HepG2 (cell line): ENCODE measurements at places on chromosomes 7 and 10. TPM values are rescaled to one million over a fixed set of nuclear protein-coding genes. Genes with fewer than 3 reads are reported as not detected.

- H3K27me3 ChIP-seq, result no peaks in the 10 kb centered on the region
- no peak overlapping the region for H3K4me3 ChIP-seq
- H3K4me1 ChIP-seq, result no peaks in the 10 kb centered on the region
- H3K27ac ChIP-seq, result no peak overlapping the region
- DNase-seq, result no peak
Observed at GRCh38 chr7:132800522-132800921, 224.3 kb upstream of the PLXNA4 start.

DNA sequence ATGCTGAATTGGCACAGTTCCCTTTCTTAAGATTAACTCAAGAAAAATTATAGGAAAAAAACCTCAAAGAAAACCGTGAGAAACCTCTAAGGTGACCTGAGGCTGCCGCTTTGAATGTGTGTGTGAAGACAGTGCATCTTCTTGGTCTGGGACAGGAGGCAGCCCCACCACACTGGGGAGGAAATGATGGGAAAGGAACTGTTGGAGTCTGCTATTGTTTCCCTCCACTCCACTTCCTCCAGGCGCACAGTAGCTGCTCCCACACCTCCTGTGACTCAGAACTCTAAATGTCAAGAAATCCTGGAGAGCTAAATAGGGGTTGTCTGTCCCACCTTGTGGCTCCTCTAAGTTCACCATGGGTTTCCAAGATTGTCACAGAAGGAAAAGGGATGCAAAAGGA is 179.4 kb downstream of the PDE1C start:
- H3K27me3 ChIP-seq, result no peaks in the 10 kb centered on the region
- no peak overlapping the region for H3K27ac ChIP-seq
- H3K36me3 ChIP-seq, result no peaks in the 10 kb centered on the region

GRCh38 chr7:139341776-139342226 is 664 bp downstream of the FMC1 start:
- no peak for DNase-seq
- peak overlapping the region; percentile 100 for H3K27ac ChIP-seq

- no peaks in the 10 kb centered on the region for H3K36me3 ChIP-seq
- DNase-seq, result no peak
- no peak overlapping the region for H3K4me3 ChIP-seq
Observed at GRCh38 chr7:74572301-74572979, 85.1 kb upstream of the GTF2I start.

- H3K4me3 ChIP-seq, result no peak overlapping the region
- H3K4me1 ChIP-seq, result peaks cover 31% of the 10 kb centered on the region
- H3K27me3 ChIP-seq, result no peaks in the 10 kb centered on the region
- H3K36me3 ChIP-seq, result no peaks in the 10 kb centered on the region
- DNase-seq, result peak; percentile 47
Observed at GRCh38 chr10:75950307-75950706, 518.9 kb downstream of the LRMDA start.

- DNase-seq, result no peak
- H3K36me3 ChIP-seq, result no peaks in the 10 kb centered on the region
- no peak overlapping the region for H3K4me3 ChIP-seq
- no peak overlapping the region for H3K27ac ChIP-seq
- H3K27me3 ChIP-seq, result no peaks in the 10 kb centered on the region
Observed at GRCh38 chr10:25047088-25047487, 30.7 kb downstream of the THNSL1 start.

DNA sequence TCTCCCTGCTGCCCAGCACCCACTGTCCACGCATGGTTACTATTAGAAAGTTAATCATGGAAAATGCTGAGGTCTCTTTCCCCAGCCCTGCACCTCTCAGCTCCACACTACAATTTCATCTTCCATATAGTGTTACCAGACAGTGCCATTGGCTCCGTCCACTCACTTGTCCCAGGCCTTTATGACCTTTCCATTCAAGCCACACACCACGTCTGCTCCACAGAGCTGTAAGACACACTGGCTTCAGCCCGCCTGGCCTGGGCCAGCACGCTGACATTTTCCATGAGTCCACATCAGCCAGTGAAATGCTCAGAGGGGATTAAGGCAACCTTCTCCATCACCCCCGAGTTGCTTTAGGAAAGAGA is 118.7 kb downstream of the KCNMA1 start:
- no peaks in the 10 kb centered on the region for H3K36me3 ChIP-seq
- no peaks in the 10 kb centered on the region; the same call in 1 of the 2 replicates for H3K27me3 ChIP-seq
- no peak overlapping the region for H3K27ac ChIP-seq
- no peak overlapping the region for H3K4me3 ChIP-seq

GRCh38 chr10:125006921-125007426 is 65.1 kb downstream of the ZRANB1 start:
- no peak overlapping the region for H3K27ac ChIP-seq
- DNase-seq, result no peak
- H3K36me3 ChIP-seq, result no peaks in the 10 kb centered on the region
- no peaks in the 10 kb centered on the region for H3K4me1 ChIP-seq
- peaks cover 20% of the 10 kb centered on the region for H3K27me3 ChIP-seq
- H3K4me3 ChIP-seq, result no peak overlapping the region

DNA sequence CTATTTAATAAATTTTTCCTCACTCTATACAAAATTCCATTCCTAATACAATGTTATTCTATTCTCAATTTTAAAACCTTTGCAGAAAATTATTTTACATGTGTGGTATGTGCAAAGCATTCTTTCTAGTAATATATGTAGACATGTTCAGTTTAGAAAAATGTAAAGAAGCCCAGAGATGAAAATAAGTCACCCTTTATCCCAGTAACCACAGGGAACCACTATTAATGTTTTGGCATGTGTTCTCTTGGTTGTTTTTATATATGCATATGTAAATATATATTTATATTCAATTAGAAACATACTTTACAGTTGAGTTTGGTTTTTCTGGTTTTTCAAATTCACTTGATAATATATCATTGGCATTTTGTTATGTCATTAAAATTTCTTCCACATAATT is 14.8 kb upstream of the GLCCI1 start:
- H3K4me1 ChIP-seq, result no peaks in the 10 kb centered on the region
- no peak for DNase-seq
- no peaks in the 10 kb centered on the region for H3K27me3 ChIP-seq
- H3K4me3 ChIP-seq, result no peak overlapping the region

GRCh38 chr10:606762-607544 is 82.5 kb downstream of the DIP2C start:
- no peak overlapping the region for H3K27ac ChIP-seq
- H3K27me3 ChIP-seq, result no peaks in the 10 kb centered on the region
- H3K4me3 ChIP-seq, result no peak overlapping the region
- H3K36me3 ChIP-seq, result no peaks in the 10 kb centered on the region
- H3K4me1 ChIP-seq, result no peaks in the 10 kb centered on the region
- no peak for DNase-seq

- DNase-seq, result no peak
- H3K4me1 ChIP-seq, result no peaks in the 10 kb centered on the region
- no peak overlapping the region for H3K4me3 ChIP-seq
- no peak overlapping the region for H3K27ac ChIP-seq
Observed at GRCh38 chr7:149762089-149762488, 11.3 kb downstream of the ZNF467 start.

DNA sequence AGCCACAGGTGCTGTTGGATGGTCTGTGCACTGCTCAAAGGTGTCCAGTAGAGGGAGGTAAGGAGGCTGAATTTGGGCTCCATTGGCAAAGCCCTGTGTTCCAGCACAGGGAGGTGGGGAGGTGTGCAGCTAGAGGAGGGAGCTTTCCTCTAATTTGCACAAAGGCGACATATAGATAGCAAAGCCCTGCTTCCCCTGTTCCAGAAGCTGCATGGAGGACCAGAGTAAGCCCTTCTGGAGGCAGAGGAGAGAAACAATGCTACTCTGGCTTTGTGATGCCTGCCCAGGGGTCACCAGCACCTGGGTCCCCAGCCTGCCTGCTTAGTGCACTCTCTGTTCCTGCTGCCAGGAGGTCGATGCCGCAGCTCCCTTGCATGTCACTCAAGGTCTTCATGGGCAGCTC is 3.4 kb upstream of the ARHGAP22 start:
- no peaks in the 10 kb centered on the region for H3K27me3 ChIP-seq
- no peaks in the 10 kb centered on the region for H3K36me3 ChIP-seq
- no peak overlapping the region for H3K27ac ChIP-seq
- peak; percentile 6 for DNase-seq

GRCh38 chr7:130853503-130854279 is 119.7 kb upstream of the KLF14 start:
- no peaks in the 10 kb centered on the region; the same call in 1 of the 2 replicates for H3K27me3 ChIP-seq
- no peak overlapping the region for H3K4me3 ChIP-seq
- DNase-seq, result peak; percentile 16
- no peaks in the 10 kb centered on the region for H3K4me1 ChIP-seq
- H3K27ac ChIP-seq, result no peak overlapping the region

The PPP1R17 gene
- not detected in 2 replicates for polyA plus RNA-seq

The CDK14 gene
- polyA plus RNA-seq, result 0.16 and 0.26 TPM in 2 replicates

The ZPBP gene
- polyA plus RNA-seq, result not detected in 2 replicates

The TMEM178B gene
- 0.01 TPM in 2 replicates for polyA plus RNA-seq

The COBL gene
- 4.9 and 8.4 TPM in 2 replicates for polyA plus RNA-seq

The GDF2 gene
- not detected in 2 replicates for polyA plus RNA-seq

The GRID2IP gene
- polyA plus RNA-seq, result 0.03 TPM in 1 of 2 replicates, not detected in the other

The TFEC gene
- not detected in 2 replicates for polyA plus RNA-seq

The OR2A5 gene
- not detected in 2 replicates for polyA plus RNA-seq

The CREB3L2 gene
- polyA plus RNA-seq, result 39.0 and 41.1 TPM in 2 replicates

The ZNF727 gene
- polyA plus RNA-seq, result not detected in 2 replicates

The IQUB gene
- polyA plus RNA-seq, result 0.10 TPM in 1 of 2 replicates, not detected in the other
